ENCODE measurements at places on chromosomes 6 and 20. TPM values are rescaled to one million over a fixed set of nuclear protein-coding genes. Genes with fewer than 3 reads are reported as not detected.

The PHACTR3 gene
- not detected for total RNA-seq

The SLC35F1 gene
- not detected for total RNA-seq

DNA sequence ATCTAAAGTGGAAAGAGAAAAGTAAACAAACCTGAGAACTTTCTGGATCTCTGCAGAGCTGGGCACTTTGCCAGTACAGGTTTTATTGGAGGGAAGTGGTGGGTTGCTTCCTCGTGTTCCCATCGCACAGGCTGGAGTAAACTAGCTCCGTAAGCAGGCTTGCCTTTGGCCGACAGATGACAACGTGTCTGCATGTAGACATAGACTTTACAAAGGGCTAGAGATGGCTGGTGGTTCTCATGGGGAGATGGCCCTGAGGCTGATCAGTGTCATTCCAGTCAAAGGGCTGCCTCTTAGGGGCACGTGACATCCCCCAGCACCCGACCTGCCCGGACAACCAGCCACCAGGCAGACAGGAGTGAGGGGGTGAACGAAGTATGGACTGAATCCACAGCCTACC is 98.8 kb downstream of the YTHDF1 start:
- no peak for DNase-seq

- peak; percentile 68 for DNase-seq
Measured at GRCh38 chr6:36386495-36387439, 702 bp downstream of the ETV7 start.

GRCh38 chr6:134654751-134655150 is 295.1 kb downstream of the ALDH8A1 start:
- DNase-seq, result no peak

- DNase-seq, result peak; percentile 62
Measured at GRCh38 chr20:6051505-6051904, 2.4 kb downstream of the LRRN4 start.

DNA sequence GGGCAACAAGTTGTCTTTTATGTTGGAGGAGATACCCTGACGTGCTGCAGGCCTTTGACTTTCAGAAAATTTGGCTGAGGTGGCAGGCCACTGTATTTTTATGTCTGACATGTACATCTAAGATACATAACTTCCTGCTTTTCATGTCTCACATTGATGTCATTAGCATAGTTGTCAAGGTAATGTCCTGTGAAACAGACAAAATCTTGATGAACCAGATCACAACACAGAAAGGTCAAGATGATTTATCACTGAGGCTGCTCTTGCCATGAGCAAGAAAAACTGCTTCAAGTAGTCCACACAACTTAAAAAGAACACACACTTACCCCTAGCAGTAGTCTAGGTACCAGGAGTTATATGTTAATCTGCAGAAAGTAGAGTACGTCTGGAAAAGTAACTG is 50.2 kb upstream of the GNRH2 start:
- DNase-seq, result no peak

DNA sequence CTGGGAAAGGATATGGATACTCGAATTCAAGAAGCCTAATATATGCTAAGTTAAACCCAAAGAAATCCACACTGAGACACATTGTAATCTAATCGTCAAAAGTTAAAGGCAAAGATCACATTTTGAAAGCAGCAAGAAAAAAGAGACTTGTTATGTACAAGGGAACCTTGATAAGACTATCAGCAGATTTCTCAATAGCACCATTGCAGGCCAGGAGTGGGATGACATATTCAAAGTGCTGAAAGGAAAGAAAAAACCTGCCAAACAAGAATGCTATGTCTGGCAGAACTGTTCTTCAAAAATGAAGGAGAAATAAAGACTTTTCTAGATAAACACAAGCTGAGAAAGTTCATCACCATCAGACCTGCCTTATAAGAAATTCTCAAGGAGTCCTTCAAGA is 75.2 kb downstream of the COL21A1 start:
- DNase-seq, result no peak

DNA sequence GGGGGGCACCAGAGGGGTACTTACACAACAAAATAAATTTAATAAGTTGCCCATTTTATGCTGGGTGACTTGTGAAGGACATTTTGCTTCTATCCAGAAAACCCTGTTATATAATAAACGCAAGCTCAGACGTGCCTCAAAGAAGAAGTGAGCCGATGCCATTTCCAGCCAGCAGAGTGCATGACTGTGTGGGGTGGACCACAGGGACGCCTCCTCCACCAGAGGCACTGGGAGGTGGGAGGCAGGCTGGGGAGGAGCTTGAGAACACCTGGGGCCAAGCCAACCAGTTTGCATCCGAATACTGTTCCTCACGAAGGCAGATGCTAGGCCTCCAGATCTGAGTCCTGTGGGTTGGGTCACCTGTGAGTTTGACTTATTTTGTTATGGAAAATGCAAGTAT is 363.8 kb downstream of the RNGTT start:
- DNase-seq, result no peak

DNA sequence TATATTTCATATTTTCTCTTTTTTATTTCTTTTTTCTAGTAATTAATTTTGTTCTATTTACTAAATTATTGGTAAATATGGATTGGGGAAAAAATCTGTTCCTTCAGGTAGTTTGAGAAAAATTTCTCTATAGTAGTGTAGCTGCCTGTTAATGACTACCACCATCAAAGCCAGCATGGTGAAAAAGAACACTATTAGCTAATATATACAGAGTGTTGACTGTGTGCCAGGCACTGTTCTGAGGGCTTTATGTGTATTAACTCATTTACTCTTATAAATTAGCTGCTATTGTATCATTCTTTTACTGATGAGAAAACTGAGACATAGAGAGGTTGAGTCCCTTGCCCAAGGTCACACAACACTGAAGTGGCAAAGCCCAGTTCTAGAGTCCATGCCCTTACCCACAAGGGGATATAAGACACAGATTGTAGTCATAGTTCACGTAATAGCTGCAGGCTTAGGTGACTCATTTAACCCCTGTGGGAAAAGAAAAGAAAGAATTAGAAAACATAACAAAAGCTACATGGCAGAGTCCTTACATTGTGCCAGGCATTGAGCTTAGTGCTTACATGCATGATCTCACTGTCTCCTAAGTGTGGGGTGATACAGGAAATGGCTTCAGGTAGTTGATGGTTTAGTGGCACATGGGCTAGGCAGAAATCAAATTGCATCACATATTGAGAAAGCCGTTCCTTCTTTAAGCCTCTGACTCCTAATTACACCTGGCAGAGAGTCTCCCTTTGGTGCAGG is 12.2 kb upstream of the AKIRIN2 start:
- peak; percentile 97 for DNase-seq

GRCh38 chr20:47269309-47270165 is 87.0 kb downstream of the ZMYND8 start:
- DNase-seq, result no peak

DNA sequence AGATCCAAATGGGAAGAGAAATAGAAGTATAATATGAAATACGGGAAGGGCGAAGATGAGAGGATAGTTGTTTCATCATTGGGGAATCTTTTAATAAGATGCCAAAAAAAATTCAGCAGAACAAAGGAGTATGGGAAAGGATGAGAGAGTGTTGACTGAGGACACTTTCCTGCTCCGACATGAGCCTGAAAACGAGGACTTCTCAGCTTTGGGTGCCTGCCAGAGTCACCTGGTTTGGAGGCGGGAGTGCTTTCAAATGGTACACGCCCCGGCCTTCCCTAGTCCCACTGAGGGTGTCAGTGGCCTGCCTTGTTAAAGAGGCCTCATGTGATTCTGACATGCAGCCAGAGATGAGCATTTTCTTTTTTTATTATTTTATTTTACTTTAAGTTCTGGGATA is 250.9 kb downstream of the ANKRD60 start:
- no peak for DNase-seq

- peak; percentile 97 for DNase-seq
Measured at GRCh38 chr6:133609415-133610226, 279.3 kb upstream of the TCF21 start.

GRCh38 chr20:25294459-25295385 is 46.8 kb downstream of the PYGB start:
- DNase-seq, result no peak

GRCh38 chr6:73738367-73739028 is 42.5 kb downstream of the CD109 start:
- no peak for DNase-seq

GRCh38 chr6:14386668-14387067 is 269.1 kb downstream of the CD83 start:
- DNase-seq, result no peak

- DNase-seq, result no peak
Measured at GRCh38 chr6:4415549-4415948, 280.2 kb upstream of the ECI2 start.

GRCh38 chr6:126112171-126112632 is 125.9 kb downstream of the TRMT11 start:
- peak; percentile 51 for DNase-seq

- DNase-seq, result peak; percentile 6
Measured at GRCh38 chr20:61560361-61560853, 308.3 kb downstream of the CDH4 start.

GRCh38 chr6:99887066-99887465 is 107.0 kb downstream of the MCHR2 start:
- DNase-seq, result no peak
